Thoracic aorta (tissue), 2 donors: ENCODE measurements at places on chromosomes 11 and 22.

DNA sequence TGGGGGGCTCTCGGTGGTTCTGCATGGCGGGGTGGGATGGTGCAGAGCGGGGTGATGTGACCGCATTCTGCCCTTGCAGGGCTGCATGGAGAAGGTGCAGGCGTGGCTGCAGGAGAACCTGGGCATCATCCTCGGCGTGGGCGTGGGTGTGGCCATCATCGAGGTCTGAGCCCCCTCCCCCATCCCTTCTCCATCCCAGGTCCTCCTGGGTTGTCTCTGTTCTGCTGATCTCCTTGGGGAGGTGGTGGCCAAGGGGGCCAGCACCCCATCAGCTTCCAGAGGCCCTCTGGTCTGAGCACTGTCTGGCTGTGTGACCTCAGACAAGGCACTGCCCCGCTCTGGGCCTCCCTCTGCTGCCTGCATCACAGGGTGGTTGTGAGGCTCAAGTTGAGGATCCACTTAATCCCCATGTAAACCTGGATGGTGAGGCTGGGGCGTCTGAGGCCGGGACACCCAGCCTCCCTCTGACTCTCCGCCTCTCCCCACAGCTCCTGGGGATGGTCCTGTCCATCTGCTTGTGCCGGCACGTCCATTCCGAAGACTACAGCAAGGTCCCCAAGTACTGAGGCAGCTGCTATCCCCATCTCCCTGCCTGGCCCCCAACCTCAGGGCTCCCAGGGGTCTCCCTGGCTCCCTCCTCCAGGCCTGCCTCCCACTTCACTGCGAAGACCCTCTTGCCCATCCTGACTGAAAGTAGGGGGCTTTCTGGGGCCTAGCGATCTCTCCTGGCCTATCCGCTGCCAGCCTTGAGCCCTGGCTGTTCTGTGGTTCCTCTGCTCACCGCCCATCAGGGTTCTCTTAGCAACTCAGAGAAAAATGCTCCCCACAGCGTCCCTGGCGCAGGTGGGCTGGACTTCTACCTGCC, 53.3 kb downstream of the CD82 start:
- DNase-seq: peak; percentile 1
- H3K4me1 ChIP-seq: peaks cover 27% of the 10 kb centered on the region
- no peaks in the 10 kb centered on the region for H3K27me3 ChIP-seq
- H3K27ac ChIP-seq: no peak overlapping the region

DNA sequence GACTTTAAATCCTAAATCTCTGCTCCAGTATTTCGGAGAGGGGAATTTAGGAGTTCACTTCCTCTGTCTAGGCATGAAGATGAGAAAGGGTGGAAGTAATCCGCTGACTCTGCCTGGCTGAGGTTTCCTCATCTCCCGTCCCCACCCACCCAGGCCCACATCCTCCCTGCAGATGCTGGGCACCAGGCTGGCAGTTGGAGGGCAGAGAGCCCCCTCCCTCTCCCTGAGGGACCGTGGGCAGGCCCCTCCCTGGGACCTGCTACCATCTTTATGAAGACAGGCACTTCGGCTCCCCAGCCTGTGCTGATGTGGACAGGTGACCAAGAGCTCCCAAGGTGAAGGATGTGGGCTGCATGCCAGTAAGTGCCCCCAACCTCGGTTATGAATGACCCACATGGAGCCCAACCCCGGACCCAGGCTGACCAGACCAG, 6.7 kb downstream of the CASTOR1 start:
- H3K27ac ChIP-seq: no peak overlapping the region
- DNase-seq: no peak
- peaks cover 20% of the 10 kb centered on the region for H3K36me3 ChIP-seq
- no peaks in the 10 kb centered on the region for H3K27me3 ChIP-seq

DNA sequence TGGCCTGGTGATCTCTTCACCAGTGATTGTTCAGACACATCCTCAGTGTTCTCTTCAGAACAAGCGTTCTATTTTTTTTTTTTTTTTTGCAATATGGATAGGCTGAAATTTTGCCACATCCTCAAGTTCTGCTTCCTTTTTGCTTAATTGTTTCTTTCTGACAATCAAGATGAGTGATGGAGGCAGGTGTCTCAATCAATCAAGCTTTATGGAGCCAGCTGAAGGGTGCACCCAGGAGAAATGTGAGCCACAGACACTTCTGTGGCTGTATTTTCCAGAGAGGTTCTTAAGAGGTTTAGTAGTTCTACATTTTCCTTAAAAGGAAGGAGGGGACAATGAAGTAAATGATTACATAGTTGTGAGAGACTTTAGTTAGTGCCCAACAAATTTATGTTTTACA, 43.9 kb upstream of the ASPHD2 start:
- H3K4me1 ChIP-seq: no peaks in the 10 kb centered on the region
- no peaks in the 10 kb centered on the region for H3K27me3 ChIP-seq
- no peaks in the 10 kb centered on the region for H3K36me3 ChIP-seq
- H3K4me3 ChIP-seq: no peak overlapping the region

DNA sequence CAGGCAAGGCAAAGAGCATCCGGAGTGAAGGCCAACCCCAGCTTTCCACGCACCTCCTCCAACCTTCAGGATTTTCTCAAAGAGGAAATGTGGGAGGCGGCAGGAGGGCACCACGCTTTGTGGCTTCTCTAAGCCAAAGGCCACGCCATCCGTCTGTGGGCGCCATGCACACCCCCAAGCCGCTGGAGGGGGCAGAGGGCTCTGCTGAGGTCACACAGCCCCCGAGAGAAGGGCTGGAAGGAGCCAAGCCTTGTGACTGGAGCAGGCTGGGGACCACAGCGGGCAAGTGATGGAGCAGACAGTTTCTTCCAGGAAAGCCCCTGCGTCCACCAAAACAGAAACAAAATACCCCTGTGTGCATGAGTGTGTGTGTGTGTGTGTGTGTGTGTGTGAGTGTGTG, 527.4 kb downstream of the BRD1 start:
- H3K27ac ChIP-seq: no peak overlapping the region
- no peaks in the 10 kb centered on the region for H3K4me1 ChIP-seq
- no peaks in the 10 kb centered on the region for H3K27me3 ChIP-seq
- H3K36me3 ChIP-seq: no peaks in the 10 kb centered on the region

GRCh38 chr11:134685793-134686380, 273.8 kb upstream of the B3GAT1 start:
- H3K36me3 ChIP-seq: no peaks in the 10 kb centered on the region
- no peaks in the 10 kb centered on the region for H3K4me1 ChIP-seq
- H3K4me3 ChIP-seq: no peak overlapping the region
- DNase-seq: no peak
- no peak overlapping the region for H3K27ac ChIP-seq

DNA sequence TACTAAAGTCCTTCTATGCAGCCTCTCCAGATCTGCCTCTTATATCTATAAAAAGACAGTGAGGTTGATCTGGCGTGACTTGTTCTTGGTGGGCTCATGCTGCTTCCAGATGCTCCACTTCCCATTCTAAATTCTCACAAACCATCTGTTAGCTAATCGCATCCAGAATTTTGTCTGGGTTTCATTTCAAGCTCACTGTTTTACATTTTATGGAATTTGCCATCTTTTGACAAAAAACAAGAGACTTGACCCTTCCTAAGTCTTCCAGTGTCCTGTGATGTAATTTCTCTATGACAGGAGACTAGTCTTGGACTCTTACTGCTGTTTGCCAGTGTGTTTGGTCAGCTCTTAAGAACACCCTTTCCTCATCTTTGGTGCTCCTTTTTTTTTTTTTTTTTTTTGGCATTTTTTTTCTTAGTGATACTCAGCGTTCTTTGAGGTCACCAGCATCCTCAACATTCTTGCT, 23.0 kb downstream of the CRKL start:
- no peaks in the 10 kb centered on the region for H3K27me3 ChIP-seq
- H3K27ac ChIP-seq: no peak overlapping the region
- DNase-seq: no peak
- H3K36me3 ChIP-seq: peaks cover 1% of the 10 kb centered on the region
- peaks cover 23% of the 10 kb centered on the region for H3K4me1 ChIP-seq

GRCh38 chr22:36243986-36244385, 4.7 kb upstream of the APOL2 start:
- H3K27ac ChIP-seq: peak overlapping the region; percentile 52
- peaks cover 11% of the 10 kb centered on the region for H3K4me1 ChIP-seq
- no peaks in the 10 kb centered on the region for H3K36me3 ChIP-seq
- H3K27me3 ChIP-seq: no peaks in the 10 kb centered on the region
- no peak overlapping the region for H3K4me3 ChIP-seq
- DNase-seq: no peak

- no peaks in the 10 kb centered on the region for H3K4me1 ChIP-seq
- H3K27me3 ChIP-seq: no peaks in the 10 kb centered on the region
- no peak for DNase-seq
- no peak overlapping the region for H3K4me3 ChIP-seq
- H3K27ac ChIP-seq: no peak overlapping the region
Measured at GRCh38 chr11:120710354-120711131, 199.0 kb downstream of the GRIK4 start.

GRCh38 chr11:131849485-131849884, 479.1 kb downstream of the NTM start:
- H3K27ac ChIP-seq: no peak overlapping the region
- H3K4me3 ChIP-seq: no peak overlapping the region
- no peaks in the 10 kb centered on the region for H3K27me3 ChIP-seq
- H3K4me1 ChIP-seq: no peaks in the 10 kb centered on the region
- no peaks in the 10 kb centered on the region for H3K36me3 ChIP-seq
- DNase-seq: no peak

- DNase-seq: no peak
- H3K4me1 ChIP-seq: peaks cover 50% of the 10 kb centered on the region
- H3K4me3 ChIP-seq: no peak overlapping the region
- H3K27ac ChIP-seq: peak overlapping the region; percentile 84
- H3K36me3 ChIP-seq: no peaks in the 10 kb centered on the region
Measured at GRCh38 chr11:86673055-86673843, 833 bp upstream of the ME3 start.

GRCh38 chr11:68575025-68575665, 109.2 kb upstream of the GAL start:
- peaks cover 25% of the 10 kb centered on the region for H3K36me3 ChIP-seq
- no peak for DNase-seq
- H3K27ac ChIP-seq: no peak overlapping the region
- no peak overlapping the region for H3K4me3 ChIP-seq
- H3K27me3 ChIP-seq: no peaks in the 10 kb centered on the region

- H3K4me3 ChIP-seq: no peak overlapping the region
- no peak for DNase-seq
- peaks cover 13% of the 10 kb centered on the region for H3K4me1 ChIP-seq
- no peaks in the 10 kb centered on the region for H3K27me3 ChIP-seq
- no peak overlapping the region for H3K27ac ChIP-seq
- no peaks in the 10 kb centered on the region for H3K36me3 ChIP-seq
Measured at GRCh38 chr11:35765211-35765610, 102.6 kb downstream of the TRIM44 start.

DNA sequence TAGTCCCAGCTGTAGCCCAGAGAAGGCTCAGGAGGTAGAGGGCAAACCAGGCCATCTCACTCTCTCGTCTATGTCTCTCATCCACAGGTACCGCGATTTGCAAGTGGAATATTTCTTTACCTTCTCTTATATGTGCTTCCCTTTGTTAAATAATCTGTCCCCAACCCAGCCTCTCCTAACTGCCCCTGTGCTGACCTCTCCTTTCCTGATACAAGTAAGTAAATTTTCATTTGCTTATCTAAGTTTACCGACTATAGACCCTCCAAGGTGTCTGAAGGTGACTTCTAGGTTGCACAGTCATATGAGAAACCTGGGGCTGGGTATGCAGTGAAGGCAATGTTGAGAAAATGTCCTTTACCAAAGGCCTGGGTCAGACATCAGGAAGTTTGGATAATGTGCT, at the start of gene CBLIF:
CBLIF (minus strand) TSS at position 101 of the 400 bp plus-strand sequence; CDS start at position 55, 46 bp downstream.
- H3K27me3 ChIP-seq: no peaks in the 10 kb centered on the region
- H3K36me3 ChIP-seq: no peaks in the 10 kb centered on the region
- no peak for DNase-seq
- no peak within 1 kb of the TSS for H3K4me3 ChIP-seq
- H3K27ac ChIP-seq: no peak within 1 kb of the TSS

DNA sequence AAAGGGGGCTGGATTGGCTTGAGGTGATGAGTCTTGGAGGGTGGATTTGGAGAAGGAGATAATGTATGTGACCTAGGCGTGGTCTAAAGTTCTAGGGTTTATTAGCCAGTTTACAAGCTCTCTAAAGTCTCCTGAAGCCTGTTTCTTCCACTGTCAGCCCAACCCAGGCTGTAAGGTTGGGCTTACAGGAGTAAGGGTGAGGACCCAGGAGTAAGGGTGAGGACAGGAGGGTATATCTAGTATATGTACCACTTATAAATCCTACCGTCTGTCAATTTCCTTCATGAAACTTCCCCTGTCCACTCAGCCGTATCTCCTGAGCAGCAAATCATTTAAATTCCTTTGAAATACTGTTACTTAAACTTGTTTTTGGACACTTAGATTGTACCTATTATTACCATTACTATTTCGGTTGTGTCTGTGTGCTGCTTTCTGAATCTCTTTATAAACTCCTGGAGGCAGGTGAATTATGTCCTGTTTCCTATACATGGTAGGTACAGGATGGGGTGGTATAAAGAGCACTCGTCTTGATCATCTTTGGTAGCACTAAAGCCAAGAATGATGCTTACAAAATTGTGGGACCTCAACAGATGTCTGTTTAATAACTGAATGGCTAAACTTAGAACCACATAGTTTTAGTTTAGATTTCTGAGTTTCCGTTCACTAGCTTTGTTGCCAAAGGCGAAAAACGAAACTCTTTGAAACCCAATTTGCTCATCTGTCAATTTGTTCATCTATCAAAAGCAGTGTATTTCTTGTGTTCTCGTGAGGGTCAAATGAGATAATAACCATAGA, 192.0 kb downstream of the GRIK4 start:
- H3K4me3 ChIP-seq: no peak overlapping the region
- no peak for DNase-seq
- no peaks in the 10 kb centered on the region for H3K4me1 ChIP-seq
- H3K27ac ChIP-seq: no peak overlapping the region
- H3K27me3 ChIP-seq: no peaks in the 10 kb centered on the region

GRCh38 chr11:14713496-14714244, 70.1 kb downstream of the PDE3B start:
- H3K4me3 ChIP-seq: no peak overlapping the region
- DNase-seq: no peak
- H3K27me3 ChIP-seq: no peaks in the 10 kb centered on the region
- H3K4me1 ChIP-seq: no peaks in the 10 kb centered on the region
- H3K36me3 ChIP-seq: no peaks in the 10 kb centered on the region

DNA sequence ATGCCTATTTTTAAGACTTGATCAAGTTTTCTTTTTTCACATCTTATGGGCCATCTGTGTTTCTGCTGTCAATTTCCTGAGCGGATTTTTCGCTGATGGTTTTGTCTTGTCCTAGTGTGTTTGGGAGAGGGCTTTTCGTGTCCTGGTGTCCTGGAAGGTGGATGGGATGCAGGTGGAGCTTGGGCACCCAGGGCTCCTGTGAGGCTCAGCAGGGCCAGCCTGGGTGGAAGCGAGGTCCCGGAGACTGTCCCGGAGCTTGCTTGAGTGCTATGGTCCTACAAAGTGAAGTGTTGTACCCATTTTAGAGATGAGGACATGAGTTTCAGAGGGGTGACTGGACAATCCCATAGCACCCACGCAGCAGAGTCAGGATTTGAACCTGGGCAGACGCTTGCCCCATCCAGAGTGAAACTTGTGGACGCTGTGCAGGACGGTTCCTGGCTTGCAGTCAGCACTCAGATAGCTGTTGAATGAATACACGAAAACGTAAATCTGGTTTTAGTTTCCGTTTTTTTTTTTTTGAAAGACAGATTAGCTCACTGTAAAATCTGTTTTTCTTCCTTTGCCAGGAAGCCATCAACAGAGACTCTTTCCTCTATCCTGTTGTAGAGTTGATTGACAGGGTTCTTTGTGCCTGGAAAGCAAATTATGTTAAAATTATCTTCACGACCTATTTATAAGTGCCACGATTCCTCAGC, 64.1 kb downstream of the TBC1D22A start:
- no peaks in the 10 kb centered on the region for H3K36me3 ChIP-seq
- no peaks in the 10 kb centered on the region for H3K27me3 ChIP-seq
- DNase-seq: no peak
- H3K27ac ChIP-seq: no peak overlapping the region
- H3K4me1 ChIP-seq: peaks cover 28% of the 10 kb centered on the region

GRCh38 chr11:129387434-129387833, 11.8 kb downstream of the BARX2 start:
- H3K4me1 ChIP-seq: no peaks in the 10 kb centered on the region
- H3K4me3 ChIP-seq: no peak overlapping the region
- H3K27me3 ChIP-seq: no peaks in the 10 kb centered on the region
- H3K27ac ChIP-seq: no peak overlapping the region
- DNase-seq: no peak
